ENCODE measurements at places on chromosomes 3 and 15.

- no peak for DNase-seq
Observed at GRCh38 chr3:180570238-180570637, 31.7 kb upstream of the TTC14 start.

GRCh38 chr3:61903931-61904657 is 342.7 kb downstream of the PTPRG start:
- DNase-seq = no peak

GRCh38 chr15:47861111-47861903 is 144.0 kb downstream of the SEMA6D start:
- no peak for DNase-seq

GRCh38 chr3:69282181-69282580 is 103.7 kb downstream of the FRMD4B start:
- DNase-seq = peak; percentile 83

GRCh38 chr3:186060222-186060621 is 48.7 kb downstream of the ETV5 start:
- peak; percentile 56 for DNase-seq

DNA sequence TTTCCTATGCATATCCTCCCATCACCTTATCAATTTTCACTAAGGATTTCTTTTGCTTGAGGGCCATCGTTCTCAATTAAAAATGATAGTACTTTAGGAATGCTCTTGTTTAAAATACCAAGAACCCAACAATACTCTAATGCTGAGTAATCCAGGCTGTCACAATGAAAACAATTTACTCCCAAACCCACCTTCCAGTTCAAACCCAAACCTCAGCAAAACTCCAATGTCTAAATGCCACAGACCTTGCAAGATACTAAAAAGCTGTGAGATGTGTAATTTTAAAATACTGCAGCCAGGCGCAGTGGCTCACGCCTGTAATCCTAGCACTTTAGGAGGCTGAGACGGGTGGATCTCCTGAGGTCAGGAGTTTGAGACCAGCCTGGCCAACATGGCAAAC is 889.8 kb downstream of the ROBO1 start:
- DNase-seq = no peak

All from activated CD4-positive, alpha-beta T cell treated with anti-CD3 and anti-CD28 coated beads for 36 hours (primary cell).